Inflammatory macrophage treated with lipopolysaccharide for 1 hour (primary cell): ENCODE measurements at places on chromosomes 1 and 21.

GRCh38 chr21:31352836-31353235, 8.8 kb upstream of the TIAM1 start:
- DNase-seq = no peak

DNA sequence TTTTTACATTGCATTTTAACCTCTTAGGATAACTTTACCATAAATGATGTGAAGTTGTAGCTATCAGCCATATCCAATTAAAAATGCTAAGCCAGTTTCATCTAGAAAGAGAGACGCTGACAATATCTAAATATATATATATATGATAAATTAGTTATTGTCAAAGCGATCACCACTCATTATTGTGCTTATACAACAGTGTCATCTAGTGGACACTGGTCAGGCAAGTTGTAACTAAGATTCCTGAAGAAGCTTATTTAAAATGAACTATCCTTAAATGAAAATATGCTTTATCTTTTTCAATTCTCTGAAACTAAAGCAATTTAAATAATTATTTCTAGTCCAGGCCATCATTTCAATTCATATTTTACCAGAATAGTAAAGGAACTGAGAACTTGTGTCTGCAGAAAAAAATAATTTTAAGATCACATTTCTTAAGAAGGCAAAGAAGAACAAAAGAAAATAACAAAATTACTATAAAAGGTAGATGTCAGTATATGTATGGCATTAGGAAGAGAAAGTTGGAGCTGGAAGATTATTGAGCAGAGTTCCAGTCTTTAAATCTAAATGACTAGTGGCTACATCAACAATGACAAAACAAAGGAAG, 193.3 kb upstream of the SNX7 start:
- peak; percentile 40 for DNase-seq

- no peak for DNase-seq
Observed at GRCh38 chr1:917466-918091, 6.1 kb upstream of the SAMD11 start.

DNA sequence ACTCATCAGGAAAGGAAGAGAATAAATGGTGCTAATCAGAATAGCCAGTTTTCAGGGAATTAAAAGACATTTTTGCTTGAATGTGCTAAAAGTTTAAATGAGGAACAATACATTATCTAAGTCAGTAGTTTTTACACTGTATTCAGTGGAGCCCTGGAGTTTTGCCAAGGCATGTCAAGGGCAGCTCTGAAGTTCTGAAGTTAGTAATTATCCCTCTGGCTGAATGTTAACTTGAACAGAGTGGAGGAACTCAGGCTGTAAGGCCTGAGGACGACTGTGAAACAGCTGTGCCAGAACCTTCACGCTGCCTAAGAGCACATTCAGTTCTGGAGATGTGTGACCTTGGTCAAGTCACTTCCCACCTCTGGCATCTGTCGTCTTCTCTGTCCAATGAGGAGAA, 68.1 kb downstream of the EDEM3 start:
- no peak for DNase-seq

DNA sequence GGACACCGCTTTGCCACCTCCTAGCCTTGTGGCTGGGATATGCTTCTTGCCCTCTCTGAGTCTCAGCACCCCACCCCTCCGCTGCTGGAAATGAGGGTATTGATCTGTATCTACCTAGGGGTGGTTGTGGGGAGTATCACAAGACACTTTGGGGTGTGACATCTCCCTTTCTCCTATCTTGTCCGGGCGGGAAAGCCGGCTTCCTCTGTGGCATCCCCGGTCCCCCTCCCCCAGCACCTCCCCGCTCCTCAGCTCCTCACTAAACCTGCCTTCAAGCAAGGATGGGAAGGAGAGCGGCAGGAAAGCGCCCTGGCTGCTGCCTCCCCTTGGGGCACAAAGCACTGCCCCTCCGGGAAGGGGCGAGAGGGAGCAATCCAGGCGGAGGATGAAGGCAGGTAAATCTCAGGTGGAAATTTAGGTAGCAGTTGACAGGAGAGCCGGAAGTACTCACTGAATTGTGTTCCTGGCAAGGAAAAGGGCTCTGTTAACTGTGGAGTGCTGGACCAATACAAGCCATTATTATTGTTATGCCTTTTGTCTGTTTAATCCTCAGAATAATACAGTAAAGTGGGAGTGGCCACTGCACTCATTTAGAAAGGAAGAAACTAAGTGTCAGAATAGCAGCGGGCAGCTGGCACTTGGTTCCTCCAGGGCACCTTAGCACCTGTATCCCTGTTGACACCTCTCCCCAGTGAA, 49.0 kb upstream of the LRP8 start:
- no peak for DNase-seq

DNA sequence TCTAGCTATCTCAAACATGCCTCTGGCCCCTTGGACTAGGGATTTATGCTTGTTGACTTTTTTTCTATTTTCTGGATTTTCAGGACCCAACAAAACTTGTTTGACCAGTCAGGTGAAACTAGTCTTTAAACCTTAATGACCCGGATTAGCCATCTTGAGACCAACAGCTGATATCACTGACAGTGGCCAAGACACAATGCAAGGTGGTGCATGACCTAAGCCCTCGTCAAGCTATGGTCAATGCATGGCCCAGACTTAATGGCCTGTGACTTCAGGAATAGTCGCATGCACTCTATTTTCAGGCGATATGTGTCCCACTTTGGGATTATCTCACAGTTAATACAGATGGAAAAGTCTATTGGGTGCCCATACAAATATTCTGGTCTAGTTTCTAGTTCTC, 190.4 kb downstream of the ZBTB18 start:
- DNase-seq = no peak

GRCh38 chr1:172043900-172044299, 202.6 kb downstream of the DNM3 start:
- DNase-seq = no peak

DNA sequence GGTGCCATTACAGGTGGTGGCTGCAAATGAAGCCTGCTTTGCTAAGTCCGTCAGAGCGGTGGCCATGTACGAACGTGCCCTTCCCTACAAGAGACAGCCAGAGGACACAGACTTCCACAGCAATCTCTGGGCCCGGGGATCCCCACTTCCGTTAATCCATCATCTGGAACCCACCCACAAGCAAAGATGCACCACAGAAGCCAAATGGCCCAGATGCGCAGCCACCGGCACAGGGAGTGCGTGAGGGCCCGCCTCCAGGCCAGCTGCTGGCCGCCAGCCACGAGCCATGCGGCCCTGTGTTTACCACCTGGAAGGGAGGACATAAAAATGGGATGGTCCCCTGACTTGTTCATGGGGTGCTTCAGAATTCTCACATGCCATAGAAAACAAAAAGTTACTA, 22.1 kb downstream of the MRAP start:
- no peak for DNase-seq

DNA sequence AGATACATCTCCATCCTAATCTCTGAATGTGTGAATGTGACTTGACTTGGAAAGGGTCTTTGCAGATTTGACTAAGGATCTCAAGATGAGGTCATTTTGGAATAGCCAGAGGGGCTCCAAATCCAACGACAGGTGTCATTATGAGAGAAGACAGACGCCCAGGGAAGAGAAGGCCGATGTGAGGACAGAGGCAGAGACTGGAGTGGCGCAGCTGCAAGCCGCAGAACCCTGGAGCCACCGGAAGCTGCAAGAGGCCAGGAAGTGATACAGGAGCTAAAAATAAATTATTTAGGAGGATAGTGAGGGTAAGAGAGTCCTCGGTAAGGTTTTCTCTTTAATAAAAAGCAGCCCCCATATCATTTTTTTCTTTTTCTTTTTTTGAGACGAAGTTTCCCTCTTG, 9.7 kb upstream of the AADACL4 start:
- DNase-seq = no peak

DNA sequence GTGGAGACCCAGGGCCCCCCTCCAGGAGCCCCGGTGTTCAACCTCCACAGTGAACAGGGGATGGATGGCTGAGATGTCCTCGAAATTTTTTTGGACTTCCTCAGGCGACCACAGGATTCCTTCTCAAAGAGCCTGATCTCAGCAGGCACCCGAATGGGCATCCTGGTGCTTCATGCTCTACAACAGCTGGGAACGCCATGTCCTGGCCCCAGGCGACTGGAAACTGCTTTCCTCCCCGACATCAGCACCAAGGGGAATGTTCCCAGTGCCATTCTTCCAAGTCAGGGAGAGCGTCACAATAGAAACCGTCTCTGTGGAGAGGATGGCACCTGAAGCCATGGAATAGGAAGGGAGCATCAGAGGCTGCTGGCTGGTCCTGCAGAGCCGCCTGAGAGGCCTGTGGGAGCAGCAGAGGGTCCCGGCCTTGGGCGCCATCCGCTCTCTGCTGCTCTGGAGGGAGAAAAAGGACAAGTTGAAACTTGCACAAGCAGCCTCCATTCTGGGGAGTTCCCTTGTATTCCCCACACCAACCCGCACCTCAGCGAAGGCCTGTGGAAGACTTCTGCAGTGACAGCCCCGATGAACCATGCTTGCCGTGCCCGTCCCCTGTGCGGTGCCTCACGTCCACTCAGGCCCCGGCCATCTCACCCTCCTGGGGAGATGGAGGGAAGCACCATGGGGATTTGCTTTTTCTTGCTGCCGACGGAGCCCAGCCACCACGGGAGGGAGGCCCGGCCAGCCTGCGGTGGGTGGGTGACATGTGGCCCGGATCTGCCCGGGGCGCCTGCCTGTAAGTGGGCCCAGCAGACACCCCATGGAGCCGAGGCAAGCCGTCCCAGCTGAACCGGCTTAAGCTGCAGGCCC, 2.3 kb upstream of the ADARB1 start:
- no peak for DNase-seq

- no peak for DNase-seq
Observed at GRCh38 chr1:185017966-185018365, 27.4 kb upstream of the RNF2 start.

- no peak for DNase-seq
Observed at GRCh38 chr1:157539568-157539967, 12.7 kb downstream of the FCRL5 start.

DNA sequence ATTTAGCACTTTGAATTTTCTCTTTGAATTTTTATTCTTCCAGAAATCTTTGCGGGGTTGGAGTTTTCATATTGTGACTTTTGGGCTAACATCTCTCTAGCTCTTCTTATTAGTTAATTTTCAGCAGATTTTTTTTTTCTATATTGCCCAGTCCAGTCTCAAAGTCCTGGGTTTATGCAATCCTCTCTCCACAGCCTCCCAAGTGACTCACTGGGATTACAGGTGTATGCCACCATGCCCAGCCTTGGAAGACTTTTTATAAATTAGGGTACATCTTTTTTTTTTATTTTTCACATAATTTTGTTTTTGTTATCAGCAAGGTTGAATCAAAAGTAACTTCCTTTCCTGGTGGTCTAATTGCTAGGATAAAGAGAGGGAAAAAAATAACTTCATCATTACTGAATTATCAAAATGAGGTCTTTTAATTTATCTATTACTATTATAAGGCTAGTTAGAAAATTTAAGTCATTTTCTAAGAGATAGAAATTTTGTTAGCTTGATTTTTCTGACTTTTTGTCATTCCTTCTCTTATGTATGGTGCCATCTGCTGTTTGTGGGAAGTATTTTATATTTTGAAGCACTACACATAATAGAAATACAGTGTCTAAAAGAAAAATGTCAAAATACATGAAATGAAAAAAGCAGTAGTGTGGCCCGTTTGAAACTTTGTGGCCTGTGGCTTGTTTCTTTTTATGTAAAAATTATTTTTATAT, 273.4 kb upstream of the CACYBP start:
- DNase-seq = no peak

- DNase-seq = no peak
Observed at GRCh38 chr1:228032041-228032440, 25.2 kb downstream of the WNT3A start.

- DNase-seq = no peak
Observed at GRCh38 chr1:158255656-158256055, 1.4 kb downstream of the CD1A start.

GRCh38 chr21:41804381-41804780, 37.5 kb upstream of the RIPK4 start:
- no peak for DNase-seq

- DNase-seq = no peak
Observed at GRCh38 chr1:37559080-37559479, 2.3 kb downstream of the DNALI1 start.

GRCh38 chr21:46196733-46197132, 12.5 kb upstream of the SPATC1L start:
- no peak for DNase-seq

GRCh38 chr21:15520811-15521643, 208.8 kb upstream of the USP25 start:
- DNase-seq = no peak

DNA sequence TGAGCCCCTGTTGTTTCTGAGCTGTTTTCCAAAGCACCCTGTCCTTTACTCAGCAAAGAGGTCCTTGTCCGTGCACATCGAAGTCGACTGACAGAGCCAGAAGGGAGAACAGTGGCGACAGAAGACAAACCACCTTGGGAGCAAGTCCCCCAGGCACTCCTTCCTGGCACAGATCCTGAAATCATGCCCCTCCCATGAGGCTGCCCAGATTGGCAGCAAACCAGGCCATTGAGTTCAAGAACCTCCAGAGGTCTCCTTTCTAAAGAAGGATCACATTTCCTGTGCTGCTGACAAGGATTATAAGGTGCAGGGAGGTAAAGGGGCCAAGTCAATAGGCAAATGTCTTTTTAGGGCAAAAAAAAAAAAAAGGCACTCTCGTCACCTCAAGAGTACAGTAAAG, 84.7 kb upstream of the HIVEP3 start:
- no peak for DNase-seq

- DNase-seq = no peak
Observed at GRCh38 chr1:2493691-2494322, 17.7 kb downstream of the PLCH2 start.

GRCh38 chr1:32904797-32905196, 3.6 kb upstream of the TMEM54 start:
- no peak for DNase-seq

DNA sequence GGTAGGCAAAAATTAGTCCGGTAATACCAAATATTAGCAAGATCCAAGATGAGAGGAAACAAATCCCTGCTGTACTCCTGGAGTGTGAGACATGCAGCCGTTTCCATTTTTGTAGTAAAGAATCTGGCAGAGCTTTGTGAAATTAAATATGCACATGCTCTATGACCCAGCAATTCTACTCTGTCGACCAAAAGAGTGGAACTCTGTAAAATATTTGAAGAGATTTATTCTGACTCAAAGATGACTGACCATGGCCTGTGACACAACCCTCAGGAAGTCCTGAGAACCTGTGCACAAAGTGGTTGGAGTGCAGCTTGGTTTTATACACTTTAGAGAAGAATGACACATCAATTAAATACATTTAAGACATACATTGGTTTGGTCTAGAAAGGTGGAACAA, 16.2 kb downstream of the HAX1 start:
- no peak for DNase-seq

DNA sequence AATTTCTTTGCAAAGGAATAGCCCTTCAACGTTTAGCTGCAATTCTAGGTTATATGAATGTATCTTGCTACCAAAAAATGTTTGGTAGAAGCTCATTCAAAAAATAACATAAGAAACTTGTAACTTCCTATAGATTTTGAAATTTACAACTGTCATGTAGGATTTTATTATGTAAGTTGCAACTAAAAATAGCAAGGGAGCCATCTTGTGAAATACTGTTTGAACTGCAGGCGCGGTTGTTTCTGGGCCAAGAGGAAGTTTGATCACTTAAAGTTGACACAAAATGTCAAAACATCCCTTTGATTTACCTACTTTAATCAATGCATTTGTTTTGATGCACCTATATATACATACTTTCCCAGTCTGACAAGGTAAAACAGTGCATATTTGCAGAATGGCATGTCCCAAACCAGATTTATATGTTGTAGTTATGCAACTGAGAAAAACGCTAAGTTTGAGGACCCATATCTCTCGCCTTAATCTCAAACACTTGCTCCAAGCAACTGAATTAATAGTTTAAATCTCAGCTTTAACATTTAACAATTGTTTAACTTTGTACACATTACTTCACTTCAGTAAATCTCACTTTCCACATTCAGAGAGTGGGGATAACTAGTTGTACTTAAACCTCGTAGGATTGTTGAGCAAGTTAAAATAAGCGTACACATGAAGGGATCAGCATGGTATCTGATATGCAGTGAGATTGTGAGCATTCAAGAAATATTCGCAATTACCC, 63.9 kb downstream of the KCNK2 start:
- peak; percentile 67 for DNase-seq
